ENCODE measurements at places on chromosomes 12 and 14. TPM values are rescaled to one million over a fixed set of nuclear protein-coding genes. Genes with fewer than 3 reads are reported as not detected.

DNA sequence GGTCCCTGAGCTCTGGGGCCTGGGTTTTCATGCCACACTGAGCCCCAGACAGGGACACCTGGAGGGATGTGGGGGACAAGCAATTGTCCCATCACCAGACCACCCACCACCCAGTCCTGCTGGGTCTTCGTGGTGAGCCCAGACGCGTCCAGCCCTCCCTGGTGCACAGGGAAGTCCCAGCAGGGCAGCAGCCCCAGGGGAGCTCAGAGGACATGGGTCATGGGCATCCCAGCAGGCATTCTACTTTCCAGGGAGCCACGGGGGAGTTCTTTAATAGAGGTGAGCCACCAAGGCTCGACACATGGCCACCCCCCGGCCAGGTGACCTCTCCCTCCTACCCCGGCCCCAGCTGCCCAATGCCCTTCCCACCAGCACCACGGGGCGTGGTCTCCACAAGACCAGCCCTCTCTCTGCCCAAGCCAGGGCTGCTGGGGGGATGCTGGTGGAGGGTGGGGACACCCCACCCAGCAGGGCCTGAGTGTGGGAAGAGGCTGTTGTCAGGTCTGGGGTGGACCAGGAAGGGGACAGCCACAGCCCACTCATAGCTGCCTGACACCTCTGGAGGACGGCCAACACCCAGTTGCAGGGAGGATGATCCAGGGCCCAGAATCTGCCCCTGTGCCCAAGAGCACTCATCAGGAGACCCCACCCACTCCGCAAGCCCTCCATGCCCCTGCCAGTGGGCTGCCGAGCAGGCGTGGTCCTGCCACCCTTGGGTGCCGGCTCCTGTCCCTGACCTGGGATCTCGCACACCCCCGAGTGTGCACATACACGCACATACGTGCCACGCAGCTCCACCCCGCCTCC is 14.1 kb downstream of the AKT1 start:
- DNase-seq = peak; percentile 12

- no peak for DNase-seq
These were observed 92.1 kb downstream of the LRRC74A start for GRCh38 chr14:76918256-76918781.

The PRB2 gene
- total RNA-seq = not detected

DNA sequence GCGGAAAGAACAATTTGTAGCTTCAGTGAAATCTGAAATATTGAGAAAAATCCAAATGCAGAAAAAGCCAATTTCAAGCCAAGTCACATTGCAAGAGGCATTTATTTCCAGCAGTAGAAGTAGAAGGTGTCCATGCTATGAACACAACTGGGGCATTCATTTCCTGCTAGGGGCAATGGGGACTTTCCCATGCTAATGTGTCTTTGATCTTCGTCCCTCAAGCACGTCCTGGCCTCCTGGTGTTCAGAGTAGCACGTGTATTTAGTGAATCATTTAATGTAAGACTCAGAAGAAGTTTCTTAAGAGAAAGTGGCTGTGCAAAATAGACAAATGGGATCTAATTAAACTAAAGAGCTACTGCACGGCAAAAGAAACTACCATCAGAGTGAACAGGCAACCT is 267.9 kb downstream of the TMEM132C start:
- no peak for DNase-seq

The SIX4 gene
- 22.1 TPM for total RNA-seq

The MYBPC1 gene
- total RNA-seq = not detected

- no peak for DNase-seq
These were observed 21.0 kb downstream of the FBRSL1 start for GRCh38 chr12:132510746-132511477.

DNA sequence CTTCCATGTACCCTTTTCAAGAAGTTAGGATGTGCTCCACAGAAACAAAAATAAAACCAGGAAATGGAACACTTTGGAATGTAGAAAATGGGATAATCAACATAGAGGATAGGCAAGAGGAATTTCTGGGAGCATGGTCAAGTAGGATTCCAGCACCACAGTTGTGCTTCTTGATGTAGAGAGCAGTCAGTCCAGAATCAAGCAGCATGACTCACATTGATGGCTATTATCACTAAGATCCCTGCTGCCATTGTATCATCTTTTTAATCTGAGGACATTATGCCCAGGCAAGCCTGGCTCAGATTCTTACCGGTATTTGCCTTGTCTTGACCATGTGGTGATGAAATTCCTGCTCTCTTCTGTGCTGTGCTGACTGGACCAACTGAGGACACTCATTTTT is 5.7 kb downstream of the ETFRF1 start:
- DNase-seq = no peak

GRCh38 chr12:89571491-89572195 is 45.8 kb upstream of the POC1B start:
- no peak for DNase-seq

DNA sequence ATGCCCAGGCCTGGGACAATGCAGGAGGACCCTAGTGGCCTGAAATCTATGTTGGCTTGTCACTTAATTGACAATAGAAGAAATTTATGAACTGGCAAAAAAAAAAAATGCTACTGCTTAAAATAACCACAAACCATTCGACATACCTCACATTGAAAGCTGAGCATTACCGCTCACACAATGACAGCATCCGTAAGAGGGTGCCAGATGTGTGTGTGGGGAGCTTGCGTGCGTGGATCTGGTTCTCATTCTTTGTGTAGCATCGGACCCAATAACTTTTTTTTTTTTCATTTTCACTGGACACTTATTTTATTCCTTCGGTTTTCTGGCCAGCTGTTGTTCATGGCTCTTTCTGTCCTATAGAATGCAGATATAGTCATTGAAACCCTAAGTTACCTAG is 216.7 kb downstream of the VRK1 start:
- no peak for DNase-seq

The PHLDA1 gene
- total RNA-seq = 169 TPM

GRCh38 chr14:65084554-65085505 is 17.5 kb downstream of the MAX start:
- DNase-seq = no peak

DNA sequence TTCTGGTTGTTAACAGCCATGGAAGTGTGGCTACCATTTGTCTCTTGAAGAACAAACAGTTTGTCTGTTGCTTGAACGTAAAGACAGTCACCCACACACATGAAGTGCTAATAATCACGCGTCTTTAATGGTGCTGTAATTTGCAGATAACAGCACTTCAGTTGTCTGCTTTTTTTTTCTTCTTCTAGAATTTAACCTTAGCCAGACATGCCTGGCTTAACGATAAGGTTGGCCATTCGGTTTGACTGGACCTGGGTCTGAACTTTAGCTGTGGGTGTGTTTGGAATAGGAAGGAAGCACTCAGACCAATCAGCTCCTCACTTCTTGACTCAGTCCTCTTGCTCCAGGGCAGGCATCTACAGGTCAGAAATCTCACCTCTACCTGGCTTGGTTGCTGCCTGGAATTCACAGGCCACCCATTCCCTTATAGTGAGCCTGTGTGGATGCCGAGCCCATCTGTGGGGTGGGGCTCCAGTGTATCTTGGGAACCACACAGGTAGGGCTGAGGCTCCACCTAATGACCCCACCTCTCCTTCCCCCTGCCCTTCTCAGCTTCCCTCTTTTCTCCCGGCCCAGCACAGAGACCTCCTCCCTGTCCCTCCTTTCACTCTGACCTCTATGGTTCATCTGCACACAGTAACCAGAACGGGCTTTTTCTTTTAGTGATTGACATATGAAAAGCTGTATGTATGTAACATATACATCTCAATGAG is 246.4 kb upstream of the PWP1 start:
- DNase-seq = no peak

DNA sequence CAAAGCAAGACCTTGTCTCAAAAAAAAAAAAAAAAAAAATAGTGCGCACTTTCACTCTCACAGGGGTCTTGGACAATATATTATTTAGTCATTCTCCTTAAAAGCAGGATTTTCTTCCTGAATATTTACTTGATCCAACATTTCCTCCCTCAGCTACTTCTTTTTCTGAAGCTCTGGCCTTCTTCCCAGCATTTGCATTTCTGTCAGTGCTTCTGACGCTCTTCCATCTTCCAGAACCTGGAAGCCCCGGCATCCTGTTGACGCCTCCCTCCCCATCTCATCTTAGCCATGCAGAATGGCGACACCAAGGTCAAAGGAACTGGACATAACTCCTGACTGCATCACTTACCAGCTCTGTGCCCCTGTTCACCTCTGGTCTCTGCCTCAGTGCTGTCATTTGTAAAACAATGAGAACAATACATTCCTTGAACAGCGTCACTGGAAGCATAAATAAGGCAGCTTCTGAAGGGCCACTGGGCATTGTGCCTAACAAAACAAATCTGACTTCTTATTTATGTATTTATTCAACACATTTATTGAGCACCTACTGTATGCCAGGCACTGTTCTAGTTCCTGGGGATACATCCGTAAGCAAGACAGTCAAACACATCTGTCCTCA is 90.9 kb upstream of the MDM1 start:
- no peak for DNase-seq

The PMCH gene
- not detected for total RNA-seq

DNA sequence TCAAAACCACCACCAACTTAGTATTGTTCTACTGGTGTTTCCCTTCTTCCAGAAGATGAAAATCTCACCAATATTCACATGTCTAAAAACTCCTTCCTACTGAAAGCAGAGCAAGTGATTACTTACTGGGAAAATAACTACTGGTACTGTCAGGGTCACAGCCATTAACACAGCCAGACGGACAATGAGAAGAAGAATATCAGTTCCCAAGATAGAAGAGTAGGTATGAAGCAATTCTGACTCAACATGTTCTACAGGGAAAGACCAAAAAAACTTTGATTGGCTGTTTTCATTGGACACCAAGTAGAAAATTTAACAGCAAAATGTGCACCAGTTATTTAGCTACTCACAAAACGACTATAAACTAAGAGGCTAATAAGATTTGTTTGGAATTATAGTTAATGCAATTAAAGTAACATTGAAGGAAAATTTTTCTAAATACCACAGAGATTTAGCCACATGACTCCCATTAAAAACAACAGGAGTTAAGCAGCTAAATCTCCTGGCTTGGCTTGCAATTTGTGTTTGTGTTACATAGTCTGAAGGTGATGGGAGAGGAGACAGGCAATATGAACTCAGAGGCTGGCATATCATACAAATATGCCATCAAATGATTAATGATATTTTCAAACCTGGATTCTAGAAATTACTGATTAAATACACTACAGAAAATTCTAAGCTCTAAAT is 9.5 kb downstream of the SLC38A2 start:
- DNase-seq = no peak

The TAS2R42 gene
- total RNA-seq = not detected

GRCh38 chr14:66944872-66945271 is 244.4 kb upstream of the GARIN2 start:
- DNase-seq = peak; percentile 29

DNA sequence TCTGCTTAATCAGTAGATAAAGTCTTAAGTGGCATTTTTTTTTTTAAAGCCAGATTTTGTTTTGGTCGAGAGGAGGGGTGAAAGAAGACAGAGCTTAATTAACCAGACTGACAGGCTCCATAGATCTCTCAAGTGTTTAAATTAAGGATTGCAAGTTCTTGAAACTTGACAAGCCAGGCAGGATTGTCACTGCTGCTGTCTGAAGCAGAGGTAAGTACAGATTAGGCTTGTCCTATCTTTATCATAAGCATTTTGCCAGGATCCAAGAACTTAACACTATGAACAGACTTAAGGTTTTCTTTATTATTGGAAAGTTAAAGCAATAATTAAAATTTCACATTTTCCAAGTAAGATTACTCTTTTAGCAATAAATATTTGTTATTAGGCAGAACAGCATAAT is 179.6 kb upstream of the LMO3 start:
- no peak for DNase-seq

The LRRK2 gene
- not detected for total RNA-seq

The ADGRD1 gene
- 0.96 TPM for total RNA-seq

DNA sequence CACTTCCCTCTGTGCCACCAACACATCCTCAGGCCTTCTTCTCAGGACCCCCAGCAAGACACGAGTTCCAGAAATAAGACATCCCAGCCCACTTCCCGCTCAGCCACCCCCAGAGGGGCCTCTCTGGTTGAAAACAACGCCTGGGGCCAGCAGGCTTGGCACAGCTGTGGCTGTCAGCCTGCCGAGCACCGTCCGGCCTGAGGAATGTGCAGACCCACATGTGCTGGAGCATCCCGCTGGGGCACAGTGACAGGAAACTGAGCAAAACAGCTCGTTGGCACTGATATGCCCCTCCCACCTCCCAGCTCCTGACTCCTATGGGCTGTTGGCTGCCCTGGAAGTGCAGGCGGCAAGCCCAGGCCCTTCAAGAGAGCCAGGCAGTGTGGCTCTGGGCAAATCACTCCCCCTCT is 1.4 kb downstream of the SYNE3 start:
- DNase-seq = peak; percentile 69

Data from glutamatergic neuron (in vitro differentiated cells).